ENCODE measurements at places on chromosomes 4 and X. TPM values are rescaled to one million over a fixed set of nuclear protein-coding genes. Genes with fewer than 3 reads are reported as not detected.

MAGEA6 gene
- not detected for polyA plus RNA-seq

DNA sequence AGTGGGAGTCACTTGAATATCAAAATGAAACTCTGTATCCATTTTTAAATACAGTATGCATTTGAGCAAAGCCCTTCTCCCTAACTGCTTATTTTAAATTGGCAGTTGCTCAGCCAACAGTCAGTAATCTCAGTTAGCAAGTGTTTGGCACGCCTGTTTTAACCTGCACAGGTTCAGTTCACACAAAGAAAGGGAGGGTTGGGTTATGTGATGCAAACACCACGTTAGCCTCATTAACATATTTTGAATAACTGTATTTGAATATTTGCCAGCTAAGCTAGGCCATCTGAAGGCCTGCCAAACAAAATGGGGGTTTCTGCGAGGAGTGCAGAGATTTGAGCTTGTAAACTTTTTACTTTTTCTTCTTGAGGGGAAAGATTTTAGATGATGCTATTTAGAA is 19.8 kb downstream of the GAB1 start:
- no peak for DNase-seq

DNA sequence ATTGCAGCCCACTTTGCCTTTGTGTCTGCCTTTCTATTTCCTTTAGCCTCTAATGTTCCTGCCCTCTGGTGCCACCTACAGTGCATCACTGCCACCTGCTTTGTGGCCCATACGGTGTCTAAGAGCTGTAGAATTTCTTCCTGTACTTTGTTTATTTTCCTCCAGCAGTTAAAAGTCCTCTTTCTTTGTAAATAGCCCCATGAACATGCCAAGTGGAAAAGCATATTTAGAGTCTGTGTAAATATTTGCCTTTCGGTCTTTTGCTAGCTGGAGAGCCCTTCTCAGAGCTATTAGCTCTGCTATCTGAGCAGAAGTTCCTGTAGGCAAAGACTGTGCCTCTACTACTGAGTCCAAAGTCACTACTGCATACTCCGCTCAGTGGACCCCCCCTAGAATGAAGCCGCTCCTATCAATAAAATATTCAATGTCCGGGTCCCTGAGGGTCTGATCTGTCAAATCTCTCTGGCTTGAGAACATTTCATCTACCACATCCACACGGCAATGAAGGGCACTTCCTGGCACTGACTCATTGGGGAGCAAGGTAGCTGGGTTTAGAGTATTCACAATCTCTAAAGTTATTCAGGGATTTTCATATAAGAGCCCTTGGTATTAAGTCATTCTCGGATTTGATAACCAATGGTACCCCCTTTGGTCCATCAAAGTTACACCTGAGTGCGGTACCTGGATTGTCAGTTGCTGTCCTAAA is 36.3 kb downstream of the SULT1E1 start:
- no peak for DNase-seq

RAB33A gene
- polyA plus RNA-seq, result 0.52 TPM

RBM47 gene
- 86.9 TPM for polyA plus RNA-seq

AGTR2 gene
- polyA plus RNA-seq, result 78.3 TPM

DNA sequence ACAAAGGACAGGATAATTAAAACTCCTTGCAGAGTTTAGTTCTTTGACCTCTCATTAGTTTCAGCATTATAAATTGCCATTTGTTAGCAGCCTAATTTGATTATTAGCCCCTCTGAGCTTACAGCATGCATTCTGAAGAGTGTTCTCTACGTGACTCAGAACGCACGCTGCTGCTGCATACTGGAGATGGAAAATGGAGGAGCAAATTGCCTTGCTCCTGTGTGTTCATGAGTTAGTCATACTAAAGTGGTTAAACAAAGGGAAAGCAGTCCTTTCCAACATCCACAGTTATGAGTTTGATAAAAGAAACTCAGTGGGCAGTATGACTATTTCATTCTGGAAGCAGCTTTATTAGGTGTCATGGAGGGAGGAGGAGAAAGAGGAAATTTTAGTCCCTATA is 922.5 kb downstream of the RPA4 start:
- DNase-seq, result no peak

AMBN gene
- polyA plus RNA-seq, result 0.80 TPM

DNA sequence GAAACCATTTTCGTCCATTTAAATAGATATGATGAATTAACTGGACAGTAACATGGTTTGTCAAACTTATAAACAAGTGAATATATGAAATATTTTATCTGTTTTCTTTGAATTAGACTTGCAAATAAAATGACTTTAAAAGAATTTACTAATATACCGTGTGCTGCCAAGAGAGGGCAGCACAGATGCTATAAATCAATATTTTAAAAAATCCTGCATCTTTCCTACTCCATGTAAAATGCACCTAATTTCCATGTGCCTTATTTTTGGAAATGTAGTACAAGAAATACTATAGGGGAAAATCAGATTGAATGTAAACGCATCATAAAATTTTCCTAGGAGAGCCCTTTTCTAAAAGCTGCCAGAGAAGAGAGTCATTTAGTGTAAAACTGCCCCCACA is 62.2 kb downstream of the PRKX start:
- DNase-seq, result peak; percentile 19

DNA sequence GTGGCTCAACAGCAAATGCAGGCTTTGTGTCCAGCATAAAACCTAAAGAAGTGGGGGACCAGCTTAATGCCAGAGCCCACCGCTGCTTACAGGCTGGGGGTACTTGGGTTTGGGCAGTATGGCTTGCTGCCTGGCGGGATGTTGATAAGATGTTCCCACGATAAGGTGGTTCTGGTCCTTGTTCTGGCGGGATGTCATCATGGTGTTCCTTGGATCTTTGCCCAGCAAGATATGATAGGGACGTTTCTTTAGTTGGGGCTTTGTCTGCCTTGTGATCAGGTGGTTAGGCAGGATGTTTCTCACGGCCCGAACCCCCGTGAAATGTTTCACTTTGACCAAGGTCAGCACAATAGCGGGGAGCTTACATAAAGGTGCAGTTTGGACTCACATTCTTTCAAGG is 35.3 kb downstream of the PNPLA4 start:
- no peak for DNase-seq

TLR7 gene
- 0.58 TPM for polyA plus RNA-seq

SHROOM3 gene
- 28.6 TPM for polyA plus RNA-seq

TMEM164 gene
- 38.8 TPM for polyA plus RNA-seq

DNA sequence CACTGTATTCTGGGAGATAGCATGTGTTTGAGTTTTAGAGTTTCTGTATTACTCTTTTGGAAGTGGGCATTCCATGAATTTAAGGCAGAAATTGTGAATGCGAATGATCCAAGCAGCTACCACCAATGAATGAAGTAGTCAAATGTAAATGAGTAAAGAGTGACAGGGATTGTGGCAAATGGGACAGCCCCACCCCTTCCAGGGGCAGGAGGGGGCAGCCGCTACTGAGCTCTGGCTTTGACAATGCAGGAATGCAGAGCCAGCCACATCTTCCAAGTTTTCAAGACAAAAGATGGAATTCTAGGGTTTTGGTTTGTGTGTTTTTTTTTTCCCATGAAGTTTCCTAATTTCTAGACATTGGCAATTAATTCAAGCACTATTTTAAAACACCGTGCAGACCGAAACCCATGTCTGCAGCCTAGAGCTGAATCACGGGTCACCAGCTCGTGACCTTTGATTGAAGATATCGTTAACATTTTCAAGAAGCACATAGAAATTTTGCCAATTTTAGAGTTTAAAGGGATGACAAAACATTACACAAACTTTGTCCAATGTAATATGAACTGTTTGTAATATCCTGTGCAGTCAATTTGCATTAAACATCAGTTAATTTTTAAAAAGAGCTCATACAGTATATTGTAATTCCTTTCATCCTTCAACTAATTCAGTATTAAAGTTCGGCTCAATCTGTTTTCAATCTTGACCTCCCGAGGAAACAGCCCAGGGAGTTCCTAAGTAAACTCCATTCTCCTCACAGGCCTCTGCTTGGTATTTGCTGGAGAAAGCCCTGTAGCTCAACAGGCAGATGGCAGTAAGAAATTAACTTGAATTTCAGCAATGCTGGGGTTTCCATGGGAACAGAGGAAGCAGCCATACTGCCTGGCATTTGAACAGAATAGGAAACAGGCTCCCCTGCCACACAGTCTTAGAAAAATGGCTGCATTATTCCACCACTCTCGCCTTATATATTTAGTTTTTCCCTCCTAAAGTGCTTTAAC is 83.4 kb downstream of the UCHL1 start:
- no peak for DNase-seq

- DNase-seq, result no peak
These were observed 62.9 kb upstream of the UGT8 start for GRCh38 chr4:114535725-114536124.

DNA sequence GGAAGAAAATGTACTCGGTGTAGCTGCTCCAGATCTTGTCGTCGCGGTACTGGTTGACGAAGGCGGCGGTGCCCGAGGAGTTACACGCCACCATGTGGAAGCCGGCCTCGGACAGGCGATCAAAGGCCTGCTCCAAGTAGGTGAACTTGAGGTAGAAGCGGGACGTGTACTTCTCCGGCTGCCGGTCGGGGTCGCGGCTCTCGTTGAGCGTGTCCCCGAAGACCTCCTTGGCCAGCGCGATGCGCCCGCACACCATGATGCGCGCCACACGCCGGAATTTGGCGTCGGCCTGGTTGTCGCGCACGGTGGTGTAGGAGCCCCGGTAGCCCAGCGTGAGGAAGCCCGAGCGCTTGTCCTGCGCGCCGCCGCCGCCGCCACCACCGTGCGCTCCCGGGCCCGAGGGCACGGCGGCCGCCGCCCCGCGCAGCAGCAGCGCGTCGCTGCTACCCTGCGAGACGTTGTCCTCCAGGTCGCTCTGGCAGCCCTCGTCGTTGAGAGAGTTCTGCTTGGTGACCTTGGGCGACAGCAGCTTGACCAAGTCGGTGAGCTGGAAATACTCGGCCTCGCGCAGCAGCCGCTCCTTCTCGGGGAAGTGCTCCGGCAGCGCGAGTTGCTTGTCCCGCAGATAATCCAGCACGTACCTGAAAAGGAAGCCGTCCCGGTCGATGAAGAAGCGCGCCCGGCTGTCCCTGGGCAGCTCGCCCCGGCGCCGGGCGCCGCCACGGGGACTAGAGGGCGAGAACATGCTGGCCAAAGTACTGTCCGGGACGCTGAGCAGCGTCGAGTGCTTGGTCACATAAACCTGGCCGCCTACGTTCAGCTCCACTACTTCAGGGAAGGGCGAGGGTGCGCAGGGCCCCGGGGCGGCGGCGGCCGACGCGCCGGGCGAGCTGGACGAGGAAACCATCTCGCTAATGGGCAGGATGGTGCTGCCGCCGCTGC is 775 bp downstream of the KCTD8 start:
- peak; percentile 25 for DNase-seq

DNA sequence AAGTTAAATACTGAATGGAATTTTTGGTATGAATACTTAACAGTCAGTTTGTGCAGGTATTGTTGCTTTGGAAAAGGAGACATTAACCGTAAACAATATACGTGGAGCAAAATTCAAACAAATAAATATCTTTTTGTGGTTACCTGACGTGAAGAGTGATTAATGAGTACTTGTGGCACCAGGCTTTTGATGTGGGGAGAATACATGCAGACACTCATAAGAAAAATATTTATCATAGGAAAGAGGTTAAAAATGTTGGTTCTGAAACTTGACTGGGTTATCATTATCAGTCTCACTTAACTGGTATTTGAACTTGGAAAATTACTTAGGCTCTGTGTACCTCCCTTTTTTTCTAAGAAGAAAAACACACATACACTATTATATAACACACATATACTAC is 136.4 kb upstream of the NDST4 start:
- no peak for DNase-seq

DNA sequence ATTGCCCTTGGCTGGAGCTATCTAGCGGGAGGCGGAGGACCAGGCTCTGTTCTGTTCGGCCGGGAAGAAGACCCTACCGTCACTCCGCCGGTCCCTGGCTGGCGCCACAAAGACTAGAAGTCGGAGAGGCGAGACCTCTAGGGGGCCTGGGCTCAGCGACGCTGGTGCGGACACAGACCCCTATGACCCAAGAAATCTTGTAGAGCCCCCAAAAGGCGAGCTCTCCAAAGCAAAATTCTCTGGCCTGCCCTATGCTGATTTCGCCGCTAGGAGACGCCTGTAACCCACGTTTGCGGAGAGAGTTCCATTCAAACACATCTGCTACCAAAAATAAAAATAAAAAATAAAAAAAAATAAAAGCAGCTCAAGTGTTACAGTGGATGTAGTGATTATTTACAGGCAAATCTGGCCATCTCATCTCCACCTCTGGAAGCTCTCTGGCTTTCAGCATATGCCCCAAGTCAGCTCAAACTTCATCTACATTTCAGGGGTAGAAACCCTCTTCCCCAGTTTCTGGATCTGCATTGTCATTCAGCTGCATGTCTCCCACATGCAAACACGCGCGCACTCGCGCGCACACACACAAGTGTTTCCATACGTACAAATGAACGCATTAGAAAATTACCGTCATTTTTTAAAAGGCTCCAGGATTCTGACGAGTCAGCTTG is 2.4 kb upstream of the PCDH10 start:
- peak; percentile 75 for DNase-seq

NHS gene
- polyA plus RNA-seq, result 27.3 TPM

GRCh38 chr4:159117564-159117963 is 14.7 kb downstream of the RAPGEF2 start:
- DNase-seq, result no peak

DNA sequence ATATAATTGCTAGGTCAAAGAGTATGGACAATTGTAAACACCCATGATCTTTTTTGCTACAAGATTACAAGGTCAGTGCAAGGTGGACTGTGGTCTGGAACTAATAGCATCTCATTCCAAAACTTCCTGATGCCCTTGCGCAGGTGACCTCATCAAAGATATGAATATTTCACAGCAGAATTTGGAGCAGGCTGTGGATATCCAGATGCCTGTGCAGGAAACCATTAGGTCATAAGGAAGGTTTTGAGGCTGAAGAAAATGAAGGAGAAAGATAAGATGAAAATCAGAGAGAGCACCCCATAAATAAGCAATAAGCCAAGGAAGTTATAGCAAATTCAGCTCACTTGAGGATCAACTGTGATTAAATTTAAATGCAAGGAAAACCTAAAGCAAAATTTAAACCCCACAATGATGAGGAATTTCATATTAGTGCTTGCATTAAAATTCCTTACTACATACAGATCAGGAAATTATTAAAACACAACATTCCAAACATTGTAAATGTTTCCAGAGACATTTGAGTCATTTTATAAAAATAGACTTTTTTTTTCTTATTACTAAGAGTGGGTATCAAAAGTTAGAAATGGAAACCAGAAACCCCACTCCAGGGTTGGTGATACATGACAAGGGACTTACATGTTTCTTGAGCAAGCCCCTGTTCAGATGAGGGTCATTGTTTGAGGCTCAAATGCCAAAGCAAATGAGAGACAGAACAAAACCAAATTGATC is 100.7 kb upstream of the FAM9C start:
- no peak for DNase-seq

- DNase-seq, result no peak
These were observed 212.4 kb upstream of the GRID2 start for GRCh38 chr4:92091335-92091734.

DNA sequence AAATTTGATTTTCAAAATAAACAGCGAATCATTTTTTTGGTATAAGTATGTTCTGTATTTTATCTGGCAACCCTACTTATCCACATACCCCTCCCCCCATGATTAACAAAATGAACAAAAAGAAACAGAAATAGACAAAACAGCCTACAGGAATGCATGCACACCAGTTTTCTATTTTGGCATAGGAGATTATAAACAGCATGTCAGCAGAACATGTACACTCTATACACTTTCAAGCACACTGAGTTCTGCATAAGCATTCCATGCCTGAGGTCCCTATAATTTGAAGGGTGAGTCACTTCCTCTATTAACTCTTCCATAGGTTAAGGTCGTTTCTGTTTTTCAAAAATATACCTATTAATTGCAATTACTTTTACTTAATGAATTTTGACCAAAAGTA is 28.0 kb upstream of the ZNF280C start:
- no peak for DNase-seq

Data from left kidney (tissue), 8 donors.